ENCODE measurements at places on chromosomes 16 and 17.

DNA sequence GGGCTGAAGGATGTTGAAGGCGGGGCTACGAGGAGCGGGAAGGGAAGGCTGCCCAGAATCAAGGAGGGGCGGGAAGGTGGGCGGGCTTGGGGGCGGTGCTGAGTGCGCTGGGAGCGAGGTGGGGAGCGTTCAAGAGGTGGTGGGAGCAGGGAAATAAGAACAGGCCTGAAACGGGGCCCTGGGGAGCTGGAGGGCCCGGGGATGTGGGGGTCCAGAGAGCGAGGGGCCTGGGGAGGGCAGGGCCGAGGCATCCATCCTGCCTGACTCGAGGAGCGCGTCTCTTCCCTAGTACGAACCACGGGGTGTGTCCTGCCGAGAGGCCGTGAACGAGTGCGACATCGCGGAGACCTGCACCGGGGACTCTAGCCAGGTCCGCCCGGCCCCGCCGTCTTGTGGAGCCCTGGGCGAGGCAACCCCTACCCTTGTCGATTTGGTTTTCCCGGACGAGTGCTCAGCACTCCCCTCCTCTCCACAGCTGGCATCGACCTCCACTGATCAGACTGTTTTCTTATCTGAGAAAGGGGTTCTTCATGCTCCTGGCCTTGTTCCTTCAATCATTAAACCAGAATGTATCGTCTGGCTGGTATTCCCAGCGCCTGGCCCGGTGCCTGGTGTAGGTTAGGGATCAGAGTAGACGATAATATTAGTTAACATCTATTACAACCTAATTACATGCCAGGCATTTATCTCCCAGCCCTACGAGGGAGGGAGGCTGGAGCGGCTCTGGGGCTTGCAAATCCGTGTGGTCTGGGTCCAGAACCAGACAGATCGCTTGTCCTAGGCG lies 17.2 kb downstream of the ADAM11 start:
- DNase-seq, result no peak

GRCh38 chr16:57131351-57131970 lies 39.1 kb downstream of the CPNE2 start:
- DNase-seq, result no peak

DNA sequence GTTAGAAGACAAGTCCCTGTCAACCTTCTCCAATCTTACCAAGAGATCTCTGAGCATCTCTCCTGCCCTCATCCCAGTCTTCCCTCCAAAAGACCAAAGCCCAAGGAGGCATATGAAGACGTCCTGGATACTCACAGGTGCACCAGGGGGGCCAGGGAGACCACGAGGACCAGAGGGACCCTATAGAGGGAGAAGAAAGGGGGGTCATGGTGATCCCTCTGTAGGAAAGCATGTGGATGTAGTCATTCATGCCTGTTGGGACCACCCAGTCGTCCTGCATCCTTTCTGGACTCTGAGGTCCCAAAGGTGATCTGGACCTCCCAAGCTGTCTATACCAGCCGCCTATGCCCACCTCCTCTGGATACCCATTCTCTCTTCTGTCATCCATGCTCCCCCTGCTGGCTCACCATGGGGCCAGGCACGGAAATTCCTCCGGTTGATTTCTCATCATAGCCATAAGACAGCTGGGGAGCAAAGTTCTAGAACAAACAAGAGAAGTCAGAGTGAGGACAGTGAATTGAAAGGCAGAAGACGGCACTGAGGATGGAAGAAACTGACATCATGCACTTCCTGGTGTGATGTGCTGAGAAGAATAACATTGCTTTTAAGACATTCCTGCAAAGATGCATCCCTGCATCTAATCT lies 3.3 kb downstream of the COL1A1 start:
- DNase-seq, result peak; percentile 92

DNA sequence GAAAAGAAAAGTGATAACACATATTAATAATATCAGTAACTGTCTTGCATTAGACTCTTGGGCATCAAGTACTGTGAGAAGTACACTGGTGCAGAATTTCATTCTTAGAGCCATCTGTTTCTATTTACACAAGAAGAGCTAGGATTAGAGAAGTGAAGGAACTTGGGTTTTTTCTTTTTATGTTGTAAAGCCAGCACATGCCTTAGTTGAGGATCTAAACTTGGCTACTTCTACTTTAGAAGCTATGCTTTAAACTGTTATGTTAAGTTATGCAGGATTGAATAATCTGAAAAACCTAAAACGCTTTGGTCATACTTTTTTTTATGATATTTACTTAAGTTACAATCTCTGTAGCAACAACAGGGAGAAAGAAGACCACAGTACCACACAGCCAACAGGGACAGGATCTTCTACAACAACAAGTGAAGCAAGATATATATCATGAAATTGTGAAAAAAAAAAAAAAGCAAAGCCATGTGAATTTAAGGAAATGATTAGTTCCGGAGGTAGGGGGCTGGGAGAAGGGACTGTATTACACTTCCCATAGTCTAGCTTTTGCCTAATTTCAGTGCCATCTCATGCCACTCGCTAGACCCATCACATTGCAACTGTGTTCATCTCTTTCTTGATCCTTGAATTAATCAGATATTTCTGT lies 305.1 kb upstream of the GOT2 start:
- no peak for DNase-seq

GRCh38 chr17:76820561-76820960 lies 47.6 kb upstream of the MGAT5B start:
- DNase-seq, result no peak

DNA sequence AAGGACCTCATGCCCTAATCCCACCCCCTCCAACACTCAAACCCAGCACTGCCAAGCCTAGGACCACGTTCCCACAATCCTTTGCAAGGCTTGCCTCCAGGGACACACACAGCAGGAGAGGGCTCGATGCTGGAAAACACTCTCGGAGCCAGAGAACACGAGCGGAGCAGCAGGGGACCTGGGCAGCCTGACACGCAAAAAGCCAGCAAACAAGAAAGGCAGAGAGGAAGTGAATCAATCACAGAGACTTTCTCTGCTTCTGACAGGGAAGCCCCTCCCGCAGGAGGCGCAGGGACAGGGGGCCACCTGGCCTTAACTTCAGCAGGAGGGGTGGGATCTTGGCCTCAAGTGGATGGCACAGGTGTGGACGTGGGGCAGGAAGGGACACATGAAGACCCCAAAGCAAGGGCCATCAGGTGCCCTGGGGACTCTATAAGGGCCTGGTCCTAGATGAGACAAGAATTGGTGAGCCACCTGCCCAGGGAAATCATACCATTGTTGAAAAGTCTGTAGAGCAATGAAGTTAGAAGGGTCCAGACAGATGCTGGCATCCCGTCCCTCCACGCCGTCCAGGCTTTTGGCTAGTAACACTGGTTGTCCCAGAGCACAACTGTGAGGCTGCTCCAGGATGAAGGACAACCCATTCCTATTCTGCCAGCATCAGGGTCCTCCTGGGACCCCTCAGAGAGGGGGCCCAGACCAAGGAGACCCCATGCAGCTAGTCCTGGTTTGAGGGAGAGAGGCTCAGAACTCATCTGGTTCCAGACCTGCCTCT lies 2.2 kb downstream of the SDK2 start:
- DNase-seq, result no peak

DNA sequence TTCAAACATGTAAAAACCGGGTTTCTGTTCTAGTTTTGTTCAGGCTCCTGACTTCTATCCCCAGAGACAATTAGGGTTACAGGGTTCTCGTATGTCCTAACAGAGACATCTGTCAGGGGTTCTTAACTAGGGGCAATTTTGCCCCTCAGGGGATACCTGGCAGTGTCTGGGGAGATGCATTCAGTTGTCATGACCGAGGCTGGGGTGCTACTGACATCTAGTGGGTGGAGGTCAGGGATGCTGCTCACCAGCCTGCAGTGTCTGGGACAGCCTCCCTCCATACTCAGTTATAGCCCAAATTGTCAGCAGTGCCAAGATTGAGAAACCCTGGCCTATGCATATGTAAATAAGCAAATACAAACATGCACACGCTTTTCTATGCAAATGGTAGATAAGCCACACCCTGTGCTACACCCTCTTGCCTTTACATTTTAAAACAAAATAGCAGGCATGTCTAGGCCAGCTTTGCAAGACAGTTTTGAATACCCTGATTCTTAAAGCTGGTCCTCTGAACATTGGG lies 37.4 kb downstream of the CLEC16A start:
- DNase-seq, result peak; percentile 11

GRCh38 chr17:81365601-81366585 lies 29.4 kb upstream of the BAHCC1 start:
- DNase-seq, result peak; percentile 54

DNA sequence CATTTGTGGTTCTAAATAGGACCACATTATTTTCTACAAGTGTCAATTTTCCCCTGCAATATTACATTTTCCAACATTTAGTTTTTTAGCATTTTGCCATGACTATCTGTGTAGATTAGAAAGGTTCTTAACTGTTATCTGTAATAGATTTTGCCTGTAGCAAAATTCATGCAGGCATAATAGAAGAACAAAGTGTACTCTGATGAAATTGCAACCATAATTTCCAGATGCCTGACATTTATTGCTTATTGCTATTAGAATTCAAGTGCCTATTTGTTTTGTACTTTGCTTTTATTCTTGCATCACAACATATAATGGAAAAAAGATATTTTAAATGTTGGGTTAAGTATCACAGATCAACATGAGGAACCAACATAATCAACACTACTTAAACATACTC lies 337.7 kb downstream of the TOX3 start:
- DNase-seq, result no peak

GRCh38 chr16:1347286-1347855 lies 4.3 kb downstream of the TSR3 start:
- no peak for DNase-seq

GRCh38 chr17:62898239-62898864 lies 67.7 kb upstream of the TANC2 start:
- no peak for DNase-seq

DNA sequence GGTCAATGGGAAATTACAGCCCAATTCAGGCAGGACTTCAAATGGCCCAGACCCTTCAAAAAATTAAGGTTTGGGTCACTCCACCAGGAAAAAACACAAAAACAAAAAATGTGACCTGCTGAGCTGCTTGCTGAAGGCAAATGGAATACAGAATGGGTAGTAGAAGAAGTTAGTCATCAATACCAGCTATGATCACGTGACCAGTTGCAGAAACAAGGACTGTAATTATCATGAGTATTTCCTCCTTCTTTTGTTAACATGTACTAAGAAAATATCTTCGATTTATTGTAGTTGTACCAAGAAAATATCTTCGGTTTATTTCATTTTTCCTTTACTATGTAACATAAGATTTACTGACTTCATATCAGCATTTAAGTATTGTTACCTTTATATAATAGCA lies 1183.6 kb downstream of the CDH8 start:
- DNase-seq, result no peak

DNA sequence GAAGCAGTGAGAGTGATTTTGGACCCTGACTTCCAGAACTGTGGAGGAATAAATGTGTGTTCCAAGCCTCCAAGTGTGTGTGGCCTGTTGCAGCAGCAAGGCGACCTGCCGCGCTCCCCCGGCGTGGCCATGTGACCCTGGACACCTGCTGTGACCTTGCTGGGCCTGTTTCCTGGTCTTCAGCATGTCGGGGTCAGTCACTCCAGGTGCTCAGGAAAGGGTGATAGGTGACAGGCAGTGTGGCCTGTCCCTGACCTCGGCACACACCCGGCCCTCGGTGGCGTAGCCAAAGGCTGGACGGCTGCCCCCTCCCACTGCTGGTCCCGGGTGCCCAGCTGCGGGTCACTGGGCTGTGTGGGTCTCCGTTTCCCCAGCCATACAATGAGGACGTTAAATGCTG lies 31.8 kb upstream of the ZNF469 start:
- no peak for DNase-seq

DNA sequence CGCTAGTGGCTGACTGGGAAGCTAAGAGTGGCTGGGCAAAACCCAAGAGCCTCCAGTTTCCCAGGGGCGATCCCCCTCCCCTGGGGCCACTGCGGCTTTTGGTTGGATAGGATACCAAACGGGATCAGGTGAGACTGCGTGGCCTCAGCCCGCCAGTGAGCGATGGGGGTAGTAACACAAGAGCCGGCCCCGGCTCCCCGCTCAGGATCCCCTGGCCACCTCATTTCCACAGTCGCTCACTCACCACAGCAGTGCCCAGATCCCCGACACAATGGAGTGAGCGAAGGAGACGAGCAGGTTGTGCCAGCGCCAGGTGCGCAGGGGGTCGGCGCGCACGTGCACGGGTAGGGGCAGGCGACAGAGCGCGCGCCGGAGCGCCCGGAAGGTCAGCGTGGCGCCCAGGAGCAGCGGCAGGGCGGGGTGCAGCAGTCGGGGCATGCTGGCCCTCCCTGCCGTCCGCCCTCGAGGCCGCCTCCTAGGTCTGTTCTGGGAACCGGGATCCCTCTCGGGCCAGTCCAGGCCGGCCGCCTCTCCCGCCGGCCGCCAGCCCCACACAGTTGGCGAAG lies 290 bp downstream of the TLCD1 start:
- peak; percentile 78 for DNase-seq

- DNase-seq, result peak; percentile 42
Measured at GRCh38 chr17:62611728-62612127, 15.7 kb upstream of the MRC2 start.

DNA sequence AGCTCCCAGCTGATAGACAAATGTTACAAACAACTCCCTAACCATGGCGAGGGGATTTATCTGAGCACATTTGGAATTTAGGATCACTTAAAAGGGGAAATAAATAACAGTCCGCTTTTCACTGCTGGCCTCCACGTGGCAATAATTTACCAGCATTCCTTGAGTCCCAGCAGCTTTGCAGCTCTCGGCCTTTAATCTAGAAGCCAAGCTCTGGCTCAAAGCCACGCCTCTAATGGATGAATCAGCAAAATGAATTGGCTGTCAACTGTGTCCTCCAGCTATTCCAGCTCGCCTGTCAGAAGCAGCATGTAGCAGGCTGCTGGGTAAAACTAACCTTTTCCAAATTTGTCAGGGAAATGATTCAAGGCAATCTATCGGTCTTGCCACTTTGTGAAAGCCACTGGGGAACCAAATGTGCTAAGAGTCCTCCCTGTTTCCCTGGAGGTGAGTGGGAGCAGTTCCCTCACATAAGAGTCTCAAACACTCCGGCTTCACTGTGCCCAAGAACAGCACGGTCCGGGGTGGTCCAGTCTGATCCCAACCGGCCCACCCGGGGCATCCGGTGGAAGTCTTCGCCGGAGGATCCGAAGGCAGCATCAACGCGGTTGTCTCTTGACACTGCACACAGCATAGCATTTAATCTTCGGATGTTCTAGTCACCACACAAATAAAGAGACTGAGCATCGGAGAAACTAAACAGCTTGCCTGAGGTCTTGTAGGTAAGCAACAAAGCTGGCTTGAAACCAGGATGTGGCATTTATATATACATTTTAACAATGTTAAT lies 143.3 kb downstream of the PARN start:
- DNase-seq, result no peak

GRCh38 chr16:57235128-57236021 lies 9.7 kb upstream of the ARL2BP start:
- peak; percentile 26 for DNase-seq

- no peak for DNase-seq
Measured at GRCh38 chr17:4485676-4486646, 12.7 kb upstream of the SPNS2 start.

GRCh38 chr16:56848955-56849689 lies 15.9 kb upstream of the SLC12A3 start:
- DNase-seq, result no peak

- DNase-seq, result no peak
Measured at GRCh38 chr17:77959926-77960521, 1.5 kb downstream of the TNRC6C start.

GRCh38 chr16:88978608-88979346 lies 1.8 kb upstream of the CBFA2T3 start:
- DNase-seq, result peak; percentile 83
